ENCODE measurements at places on chromosomes 16 and 17. TPM values are rescaled to one million over a fixed set of nuclear protein-coding genes. Genes with fewer than 3 reads are reported as not detected.

DNA sequence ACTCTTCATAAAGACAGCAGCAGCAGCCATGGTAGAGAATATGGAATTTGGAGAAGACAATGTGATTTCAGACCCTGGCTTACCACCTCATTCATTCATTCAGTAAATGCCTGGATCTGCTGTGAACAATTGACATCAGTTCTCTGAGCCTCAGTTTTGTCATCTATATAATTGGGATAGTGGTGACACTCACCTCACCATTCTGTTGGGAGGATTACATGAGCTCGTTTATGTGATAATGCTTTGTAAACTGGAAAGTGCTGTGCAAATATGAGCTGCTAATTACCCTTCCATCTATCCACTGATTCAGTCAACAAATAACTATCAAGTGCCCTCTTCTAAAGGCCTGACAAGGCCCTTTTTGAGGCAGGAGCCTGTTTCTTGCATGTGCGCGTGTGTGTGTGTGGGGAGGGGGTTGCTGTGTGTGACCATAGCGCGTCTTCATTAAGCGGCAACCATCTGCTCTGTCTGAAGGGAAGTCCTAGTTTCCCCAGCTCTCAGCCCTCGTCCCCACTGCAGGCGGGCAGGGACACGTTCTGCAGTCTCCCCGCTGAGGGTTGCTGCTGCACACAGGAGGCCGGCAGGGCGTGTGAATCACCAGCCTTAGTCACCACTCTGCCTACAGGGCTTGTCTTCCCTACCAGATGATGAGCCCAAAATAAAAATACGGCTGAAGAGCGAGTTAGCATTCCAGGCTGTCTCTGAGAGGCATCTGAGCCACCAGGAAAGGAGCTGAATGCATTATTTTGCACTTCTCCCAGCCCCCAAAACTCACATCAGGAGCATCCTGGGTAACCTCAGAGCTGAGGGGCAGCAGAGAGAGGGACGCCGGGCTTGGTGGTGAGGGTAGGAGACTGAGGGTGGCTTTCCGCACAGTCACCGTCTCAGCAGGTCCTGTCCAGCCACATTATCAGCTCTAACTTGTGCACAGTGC lies 19.9 kb downstream of the ARL4D start:
- DNase-seq, result no peak

GRCh38 chr16:68488554-68488953 lies 40.2 kb upstream of the SMPD3 start:
- no peak for DNase-seq

DNA sequence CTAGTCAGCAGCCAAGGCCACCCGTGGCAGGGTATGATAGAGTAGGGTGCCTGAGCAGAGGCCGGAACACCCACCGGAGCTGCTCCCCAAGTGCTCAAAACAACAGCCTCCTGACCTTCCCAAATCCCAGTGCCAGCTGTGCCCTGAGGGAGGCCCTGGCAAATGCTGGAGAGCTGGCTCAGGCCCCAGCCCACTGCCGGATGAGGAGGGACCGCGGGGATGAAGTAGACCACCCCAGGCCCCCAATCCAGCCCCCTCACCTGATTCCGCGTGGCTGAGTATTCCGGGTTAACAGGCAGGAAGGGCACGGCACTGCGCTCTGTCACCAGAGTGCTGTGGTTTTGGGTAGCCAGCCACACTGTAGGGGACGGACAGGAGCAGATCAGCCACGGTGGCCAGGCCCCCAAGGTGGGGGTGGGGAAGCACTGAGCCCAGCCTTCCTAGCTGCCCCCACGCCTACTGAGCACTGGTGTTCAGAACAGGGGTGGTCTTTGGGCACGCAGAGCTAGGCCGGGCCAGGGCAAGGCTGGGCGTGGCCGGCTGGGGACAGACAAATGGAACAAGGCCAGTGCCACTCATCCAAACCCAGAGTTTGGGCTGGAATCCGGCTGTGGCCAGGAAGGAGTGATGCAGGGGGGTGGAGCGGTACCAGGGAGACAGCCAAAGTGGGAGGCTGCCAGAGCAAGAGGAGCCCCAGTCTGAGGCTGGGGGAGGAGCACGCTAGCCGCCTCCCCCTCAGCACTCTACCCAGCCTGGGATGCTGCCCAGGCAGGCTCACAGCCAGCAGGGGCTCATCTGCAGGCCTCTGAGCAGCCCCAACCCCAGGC lies 9.1 kb downstream of the TP53I13 start:
- no peak for DNase-seq

DNA sequence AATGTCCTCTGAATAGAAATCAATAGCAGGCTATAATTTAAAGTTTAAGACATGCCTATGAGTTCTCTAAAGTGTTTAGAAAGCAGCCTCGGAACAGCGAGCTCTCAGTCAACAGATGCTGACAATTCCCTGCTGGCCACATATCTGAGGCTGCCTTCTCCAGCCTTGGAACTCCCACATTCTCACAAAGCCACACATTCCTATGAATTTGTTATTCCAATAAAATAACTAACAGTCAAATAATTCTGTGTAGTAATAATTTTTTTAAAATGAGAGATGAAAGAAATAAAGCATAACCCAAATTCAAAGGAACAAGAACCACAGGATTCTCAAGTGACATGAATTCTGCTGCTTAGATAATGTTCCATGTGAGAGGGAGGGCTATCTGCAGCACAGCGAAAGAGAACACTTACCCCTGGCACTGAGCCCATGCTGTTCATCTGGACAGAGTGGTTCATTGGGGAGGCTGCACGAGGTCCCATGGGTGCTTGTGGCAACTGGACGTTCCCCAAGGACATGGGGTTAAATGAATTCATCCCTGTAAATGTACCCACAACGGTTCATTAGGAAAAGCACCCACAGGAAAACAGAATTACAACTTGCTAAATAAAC lies 56.9 kb upstream of the TRAP1 start:
- DNase-seq, result no peak

DNA sequence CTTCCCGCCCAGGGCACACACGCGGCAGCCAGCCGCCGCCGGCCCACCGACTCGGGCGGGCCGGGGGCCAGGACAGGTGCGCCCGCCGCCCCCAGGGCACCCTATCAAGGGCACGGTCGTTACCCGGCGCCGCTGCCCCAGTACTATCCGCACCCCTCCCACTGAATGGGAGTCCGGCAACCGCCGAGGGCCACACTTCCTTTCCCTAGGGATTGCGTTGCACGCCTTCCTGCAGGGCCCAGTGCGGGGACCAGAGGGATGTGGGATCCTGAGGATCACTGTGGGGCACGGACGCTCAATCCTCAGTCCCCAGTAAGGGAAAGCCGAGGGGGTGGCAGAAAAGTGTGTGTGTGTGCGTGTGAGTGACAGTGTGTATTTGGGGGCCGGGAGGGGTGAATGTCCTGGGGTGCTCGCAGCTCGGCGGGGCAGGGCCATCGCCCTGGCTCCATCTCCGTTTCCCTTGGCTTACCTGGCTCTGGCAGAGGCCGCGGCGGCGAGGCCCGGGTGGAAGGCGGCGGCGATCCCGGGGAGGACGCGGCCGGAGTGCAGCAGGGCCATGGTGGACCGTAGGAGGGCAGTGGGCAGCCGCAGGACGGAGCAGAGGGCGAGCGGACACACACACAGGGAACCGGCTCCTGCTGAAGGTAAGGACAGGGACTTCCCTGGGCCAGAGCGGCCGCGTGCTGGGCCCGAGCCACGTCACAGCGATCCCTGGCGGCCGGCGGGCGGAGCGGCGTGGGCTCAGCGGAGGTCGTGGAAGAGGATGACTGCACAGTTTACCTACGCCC lies at the start of gene GOT2:
TSS of gene GOT2 (minus strand) at position 646 of the 788 bp plus-strand sequence. CDS start at position 558, 88 bp downstream.
- peak; percentile 66 for DNase-seq

DNA sequence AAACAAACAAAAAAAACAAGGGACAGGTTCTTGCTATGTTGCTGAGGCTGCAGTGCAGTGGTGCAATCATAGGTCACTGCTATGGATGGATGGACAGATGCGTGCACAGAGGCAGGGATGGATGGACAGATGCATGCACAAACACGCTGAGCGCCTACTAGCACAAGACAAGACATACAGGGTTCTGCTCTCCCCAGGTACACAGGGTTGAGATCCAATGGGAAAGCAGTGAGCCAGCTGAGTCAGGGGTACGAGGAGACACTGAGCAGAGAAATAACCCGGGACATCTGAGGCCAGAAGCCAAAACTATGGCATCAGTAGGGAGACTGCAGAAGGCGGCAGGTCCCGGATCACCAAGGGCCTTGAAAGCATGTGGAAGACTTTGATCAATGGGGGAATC lies 6.2 kb downstream of the IL32 start:
- no peak for DNase-seq

- DNase-seq, result no peak
These were observed 2.8 kb upstream of the CACNG1 start for GRCh38 chr17:67041531-67041930.

DNA sequence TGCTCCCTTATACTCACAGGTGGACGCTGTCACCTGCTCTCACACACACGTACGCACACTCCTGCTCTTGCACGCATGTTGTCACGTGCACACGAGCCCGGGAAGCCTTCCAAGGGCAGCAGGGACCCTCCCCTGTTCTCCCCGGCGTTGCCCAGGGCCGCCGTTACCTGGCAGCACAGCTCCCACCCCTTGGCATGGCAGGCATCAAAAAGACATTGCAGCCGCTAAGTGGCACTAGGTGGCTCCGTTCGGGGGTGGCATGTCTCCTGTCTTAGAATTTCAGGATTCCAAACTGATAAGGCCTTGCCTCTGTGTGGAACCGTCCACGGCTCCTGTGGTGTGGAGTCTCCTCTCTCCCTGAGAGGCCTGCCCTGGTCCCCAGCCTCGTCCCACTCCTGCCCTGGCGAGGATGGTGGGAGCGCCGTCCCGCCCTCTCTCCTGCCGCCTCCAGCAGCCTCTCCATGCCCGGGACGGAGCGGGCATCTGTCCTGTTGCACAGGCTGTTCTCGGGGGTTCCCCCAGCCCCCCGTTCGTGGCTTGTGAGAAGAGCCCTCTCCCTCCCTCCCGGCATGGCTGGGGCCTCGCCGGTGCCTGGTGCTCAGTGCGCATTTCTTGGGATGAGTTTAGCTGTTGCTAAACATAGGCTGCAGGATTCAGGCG lies 126.7 kb upstream of the GSE1 start:
- DNase-seq, result no peak

- no peak for DNase-seq
These were observed 7.3 kb downstream of the EMC6 start for GRCh38 chr17:3675886-3676285.

DNA sequence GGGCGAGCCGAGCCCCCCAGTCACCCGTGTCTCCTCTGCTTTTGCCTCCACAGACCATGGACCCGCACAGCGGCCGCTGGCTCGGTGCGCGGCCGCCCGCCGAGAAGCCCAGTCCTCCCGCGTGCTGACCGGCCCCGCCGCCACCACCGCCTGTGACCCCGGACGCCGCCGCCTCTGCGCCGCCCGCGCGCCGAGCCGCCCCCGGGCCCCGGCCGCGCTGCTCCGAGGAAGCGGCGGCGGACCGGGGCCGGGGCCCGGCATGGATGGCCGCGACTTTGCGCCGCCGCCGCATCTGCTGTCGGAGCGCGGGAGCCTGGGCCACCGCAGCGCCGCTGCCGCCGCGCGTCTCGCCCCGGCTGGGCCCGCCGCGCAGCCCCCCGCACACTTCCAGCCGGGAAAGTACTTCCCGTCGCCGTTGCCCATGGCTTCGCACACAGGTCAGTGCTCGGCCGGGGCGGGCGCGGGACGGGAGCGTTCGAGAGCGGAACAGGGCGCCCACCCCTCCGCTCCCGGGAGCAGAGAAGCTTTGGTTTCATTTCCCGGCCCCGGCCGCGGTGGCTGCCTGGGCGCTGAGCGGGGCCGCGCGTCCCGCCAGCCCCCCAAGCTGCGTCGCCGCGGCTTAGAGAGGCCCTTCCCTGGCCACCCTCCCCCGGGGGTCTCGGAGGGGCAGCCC lies 4.4 kb downstream of the BAHCC1 start:
- no peak for DNase-seq

DNA sequence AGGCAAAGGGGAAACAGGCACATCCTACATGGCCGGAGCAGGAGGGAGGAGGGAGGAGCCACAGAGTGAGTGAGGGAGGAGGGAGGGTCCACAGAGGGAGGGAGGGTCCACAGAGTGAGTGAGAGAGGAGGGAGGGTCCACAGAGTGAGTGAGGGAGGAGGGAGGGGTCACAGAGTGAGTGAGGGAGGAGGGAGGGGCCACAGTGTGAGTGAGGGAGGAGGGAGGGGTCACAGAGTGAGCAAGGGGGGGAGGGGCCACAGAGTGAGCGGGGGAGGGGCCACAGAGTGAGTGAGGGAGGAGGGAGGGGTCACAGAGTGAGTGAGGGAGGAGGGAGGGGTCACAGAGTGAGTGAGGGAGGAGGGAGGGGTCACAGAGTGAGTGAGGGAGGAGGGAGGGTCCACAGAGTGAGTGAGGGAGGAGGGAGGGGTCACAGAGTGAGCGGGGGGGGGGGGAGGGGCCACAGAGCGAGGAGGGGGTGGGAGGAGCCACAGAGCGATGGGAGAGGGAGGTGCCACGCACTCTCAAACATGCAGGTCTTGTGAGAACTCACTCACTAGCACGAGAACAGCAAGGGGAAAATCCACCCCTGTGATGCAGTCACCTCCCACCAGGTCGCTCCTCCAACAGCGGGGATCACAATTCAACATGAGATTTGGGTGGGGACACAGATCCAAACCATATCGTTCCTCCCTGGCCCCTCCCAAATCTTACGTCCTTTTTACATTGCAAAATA lies 24.3 kb upstream of the CDH15 start:
- DNase-seq, result no peak

- DNase-seq, result no peak
These were observed 22.5 kb downstream of the STAT5A start for GRCh38 chr17:42310787-42311215.

- DNase-seq, result no peak
These were observed 20.5 kb upstream of the KLHL11 start for GRCh38 chr17:41885733-41886132.

Gene WNT3
- 2.0 TPM for polyA plus RNA-seq

Gene NPIPB12
- polyA plus RNA-seq, result 45.9 TPM

Gene NGFR
- 8.6 TPM for polyA plus RNA-seq

Gene NAT9
- 54.9 TPM for polyA plus RNA-seq

Gene SLC6A2
- 0.10 TPM for polyA plus RNA-seq

All from renal cortex interstitium (tissue), 15 donors.